ENCODE measurements at places on chromosomes 12 and 14.

- DNase-seq: no peak
These were observed 200.6 kb downstream of the AEBP2 start for GRCh38 chr12:19639781-19640415.

DNA sequence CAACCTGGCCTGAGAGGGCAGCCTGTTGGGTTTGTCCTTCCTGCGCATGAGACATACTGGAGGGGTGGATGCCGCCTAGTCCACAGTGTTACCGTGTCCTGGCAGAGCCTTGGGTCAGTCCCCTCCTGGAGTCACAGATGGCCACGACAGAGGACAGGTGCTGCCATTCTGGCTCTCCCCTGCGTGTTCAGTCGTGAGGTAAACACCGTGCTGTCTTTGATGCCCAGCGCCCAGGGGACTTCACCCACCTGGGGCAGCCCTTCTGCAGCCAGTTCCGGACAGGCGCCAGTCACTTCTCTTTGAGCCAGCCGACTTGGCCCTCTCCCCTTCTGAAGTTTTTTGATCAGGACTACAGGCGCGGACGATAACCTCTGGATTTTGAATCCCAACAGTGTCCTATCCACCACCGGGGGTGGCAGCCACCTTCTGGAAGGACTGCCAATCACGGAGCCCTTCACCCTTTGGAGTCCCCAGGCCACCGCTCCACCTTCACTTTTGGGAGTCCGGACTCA lies 933.0 kb downstream of the DIO2 start:
- no peak for DNase-seq

- peak; percentile 65 for DNase-seq
These were observed 6.1 kb downstream of the SOS2 start for GRCh38 chr14:50225067-50225973.

DNA sequence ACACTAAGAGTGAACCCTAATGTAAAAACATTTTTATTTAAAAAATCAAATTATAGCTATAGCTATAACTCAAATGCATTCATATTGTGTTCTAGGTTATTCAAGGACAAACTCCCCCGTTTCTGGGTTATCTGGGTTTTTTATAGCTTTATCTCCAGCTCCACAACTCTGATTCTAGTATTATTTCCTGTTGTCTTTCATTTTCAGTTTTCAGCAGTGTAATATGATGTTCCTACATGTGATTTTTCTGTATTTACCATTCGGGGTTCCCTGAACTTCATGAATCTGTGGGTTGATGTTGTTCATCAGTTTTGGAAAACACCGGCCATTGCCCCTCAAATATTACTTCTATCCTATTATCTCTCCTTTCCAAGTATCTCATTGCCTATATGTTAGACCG lies 221.9 kb upstream of the FOXN3 start:
- no peak for DNase-seq

- DNase-seq: no peak
These were observed 3.1 kb upstream of the KIF26A start for GRCh38 chr14:104135121-104135903.

- DNase-seq: no peak
These were observed 1223.2 kb upstream of the TMEM132C start for GRCh38 chr12:127043731-127044130.

DNA sequence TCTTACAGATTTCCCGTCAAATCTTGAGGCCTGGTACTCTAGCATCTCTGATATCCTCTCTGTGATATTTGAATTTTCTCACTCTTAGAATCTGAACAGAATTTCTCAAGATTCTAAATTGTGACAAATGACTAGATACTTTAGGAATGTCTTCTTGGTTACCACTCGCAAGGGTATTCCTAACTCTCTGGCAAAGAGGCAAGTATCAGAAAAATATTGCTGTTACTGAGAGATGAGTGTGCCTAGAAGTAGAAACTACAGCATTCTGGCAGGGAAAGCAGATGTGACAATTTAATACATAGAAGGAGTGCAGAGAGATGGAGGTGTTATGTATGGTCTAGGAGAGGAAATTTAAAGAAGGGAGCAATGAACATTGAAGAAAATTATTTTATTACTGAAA lies 467.8 kb downstream of the LRIG3 start:
- DNase-seq: peak; percentile 10

DNA sequence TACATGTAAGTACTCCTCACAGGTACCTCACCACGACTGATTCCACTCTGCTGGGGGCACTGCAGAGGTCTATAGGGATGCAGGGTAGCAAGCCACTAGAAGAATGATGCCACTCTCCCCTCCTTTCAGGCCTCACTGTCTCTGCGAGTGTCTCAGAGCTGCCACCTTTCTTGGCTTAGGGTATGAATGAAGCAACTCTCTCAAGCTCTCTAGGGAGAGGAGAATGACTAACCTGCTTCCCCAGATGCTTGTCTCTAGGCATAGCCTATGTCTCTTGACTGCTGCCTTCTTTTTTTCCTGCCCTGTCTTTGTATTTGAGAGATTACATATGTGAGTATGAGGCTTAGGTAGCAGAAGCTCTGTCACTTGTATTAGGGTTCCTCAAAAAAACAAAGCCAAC lies 566.5 kb upstream of the ATP2B1 start:
- no peak for DNase-seq

DNA sequence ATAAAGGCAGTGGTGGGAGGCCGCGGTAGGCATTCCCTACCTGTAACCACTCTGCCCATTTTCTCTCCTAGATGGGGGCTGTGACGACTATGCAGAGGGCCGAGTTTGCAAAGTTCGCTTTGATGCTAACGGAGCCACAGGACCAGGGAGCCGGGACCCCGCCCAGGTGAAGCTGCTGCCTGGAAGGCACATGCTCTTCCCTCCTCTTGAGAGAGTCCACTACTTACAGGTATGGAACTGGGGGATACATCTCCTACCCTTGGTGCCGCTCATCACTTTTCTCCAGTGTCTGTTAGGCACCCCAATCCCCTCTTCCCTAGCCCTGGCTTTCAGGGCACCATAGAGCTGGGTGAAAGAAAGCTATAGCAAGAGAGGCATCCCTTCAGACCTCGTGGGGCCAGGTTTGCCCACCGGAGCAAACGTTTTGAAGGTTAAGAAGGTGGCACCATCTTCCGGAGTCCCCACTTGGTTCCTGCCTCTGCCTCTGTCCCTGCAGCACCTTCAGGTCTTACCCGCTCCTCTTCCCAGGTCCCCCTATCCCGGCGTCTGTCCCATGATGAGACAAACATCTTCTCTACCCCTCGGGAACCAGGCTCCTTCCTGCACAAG lies 2.0 kb upstream of the P3H3 start:
- DNase-seq: no peak

DNA sequence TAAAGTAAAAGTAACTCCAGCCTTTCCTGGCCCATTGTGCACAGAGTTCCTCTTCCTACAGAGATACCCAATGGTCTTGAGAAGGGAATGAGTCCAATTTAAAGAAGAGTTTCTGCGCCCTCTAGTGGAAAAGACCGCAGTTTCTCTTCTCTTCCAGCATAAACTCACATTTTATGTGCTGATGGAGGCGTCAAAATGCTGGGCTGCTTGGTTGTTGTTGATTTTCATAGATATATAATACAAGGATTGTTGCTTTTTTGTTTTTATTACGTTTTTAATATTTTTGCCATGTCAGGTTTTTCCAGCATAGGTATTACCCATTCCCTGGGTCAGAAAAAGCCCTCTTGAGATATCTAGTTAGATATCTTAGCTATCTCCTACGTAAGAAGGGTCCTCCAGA lies 356.9 kb upstream of the STXBP6 start:
- no peak for DNase-seq

DNA sequence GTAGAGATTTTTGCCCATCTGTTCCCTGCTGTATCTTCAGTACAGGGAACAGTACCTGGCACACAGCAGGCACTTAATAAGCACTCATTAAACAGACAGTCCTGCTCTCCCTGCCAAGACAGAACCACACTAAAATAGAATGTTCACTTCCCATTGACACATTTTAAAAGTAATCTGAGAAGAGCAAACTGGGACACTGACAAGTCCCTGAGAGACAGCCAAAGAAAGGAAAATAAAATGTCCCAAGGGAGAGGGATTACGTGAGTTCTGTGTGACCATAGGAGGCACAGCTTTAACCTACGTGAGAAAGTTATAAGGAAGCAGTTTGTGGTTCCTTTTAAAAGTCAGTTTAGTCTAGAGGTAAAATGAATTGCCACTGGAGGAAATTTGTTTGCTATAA lies 43.9 kb upstream of the SYCP3 start:
- DNase-seq: no peak

GRCh38 chr14:82621881-82622450 lies 1088.3 kb upstream of the SEL1L start:
- no peak for DNase-seq

- DNase-seq: no peak
These were observed 29.2 kb downstream of the KCNA1 start for GRCh38 chr12:4938900-4939299.

DNA sequence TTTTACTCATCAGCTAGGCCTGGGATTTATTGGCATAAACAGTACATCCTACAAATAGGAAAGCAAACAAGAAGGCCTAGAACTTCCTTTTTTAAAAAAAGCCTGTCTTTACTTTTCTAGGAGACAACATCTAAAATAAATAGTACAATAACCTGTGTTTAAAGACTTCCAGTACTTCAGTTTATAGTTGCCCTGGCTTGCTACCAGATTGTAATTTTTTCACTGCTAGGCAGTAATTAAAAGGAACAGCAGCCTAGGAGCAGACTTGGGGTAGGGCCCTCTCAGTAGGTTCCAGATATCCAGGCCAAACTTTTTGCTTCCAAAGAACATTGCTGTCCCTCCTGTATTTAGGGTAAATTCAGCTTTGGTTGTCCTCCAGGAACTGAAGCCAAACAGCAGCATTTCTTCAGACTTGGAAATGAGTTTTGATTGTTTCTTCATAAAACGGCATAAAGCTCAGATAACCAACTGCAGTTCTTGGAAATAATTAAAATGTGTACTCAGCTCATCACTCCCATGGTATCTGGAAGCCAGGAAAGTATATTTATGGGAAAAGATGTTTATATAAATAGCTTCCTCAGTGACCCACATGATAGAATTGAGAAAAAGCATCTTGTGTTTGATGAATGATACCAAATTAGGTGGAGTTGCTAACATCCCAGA lies 61.7 kb downstream of the PPP1R36 start:
- no peak for DNase-seq

DNA sequence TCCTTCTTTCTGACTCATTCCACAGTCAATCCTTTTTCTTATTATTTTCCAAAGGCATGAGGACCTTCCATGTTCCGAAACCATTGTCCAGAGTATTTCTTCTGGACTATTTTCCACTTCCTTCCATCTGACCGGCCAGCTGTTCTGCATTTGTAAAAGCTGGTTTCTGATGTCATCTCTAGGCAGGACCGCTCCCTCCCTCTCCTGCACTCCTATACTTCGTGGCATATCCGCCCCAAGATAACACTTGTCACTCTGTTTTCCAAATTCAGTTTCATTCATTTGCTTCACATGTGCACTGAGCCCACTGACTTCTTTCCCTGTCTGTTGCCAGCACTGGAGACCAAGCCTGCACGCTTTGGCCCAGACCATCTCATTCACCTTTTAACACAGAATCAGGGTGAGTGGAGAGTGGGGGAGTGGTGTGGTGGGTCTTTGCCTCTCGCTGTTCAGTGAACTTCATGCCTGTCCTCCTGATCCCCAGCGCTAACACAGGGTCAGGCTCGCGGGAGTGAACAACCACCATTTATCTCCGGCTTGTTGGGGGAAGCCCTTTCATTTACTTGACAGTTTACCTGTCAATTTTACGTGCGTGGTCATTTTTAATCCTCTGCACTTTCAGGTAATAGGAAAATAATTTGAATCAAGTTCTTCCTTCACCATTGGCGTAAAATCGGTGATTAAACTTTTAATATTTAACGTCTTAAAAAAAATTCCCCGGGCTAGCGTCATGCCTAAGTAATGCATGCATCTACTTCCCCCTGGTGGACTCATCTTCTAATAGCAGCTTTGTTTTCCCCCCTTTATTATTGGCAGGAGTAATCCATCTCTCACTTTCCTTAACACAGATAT lies 52.5 kb downstream of the C12orf75 start:
- peak; percentile 45 for DNase-seq

- no peak for DNase-seq
These were observed 25.6 kb downstream of the ELK3 start for GRCh38 chr12:96219700-96220206.

DNA sequence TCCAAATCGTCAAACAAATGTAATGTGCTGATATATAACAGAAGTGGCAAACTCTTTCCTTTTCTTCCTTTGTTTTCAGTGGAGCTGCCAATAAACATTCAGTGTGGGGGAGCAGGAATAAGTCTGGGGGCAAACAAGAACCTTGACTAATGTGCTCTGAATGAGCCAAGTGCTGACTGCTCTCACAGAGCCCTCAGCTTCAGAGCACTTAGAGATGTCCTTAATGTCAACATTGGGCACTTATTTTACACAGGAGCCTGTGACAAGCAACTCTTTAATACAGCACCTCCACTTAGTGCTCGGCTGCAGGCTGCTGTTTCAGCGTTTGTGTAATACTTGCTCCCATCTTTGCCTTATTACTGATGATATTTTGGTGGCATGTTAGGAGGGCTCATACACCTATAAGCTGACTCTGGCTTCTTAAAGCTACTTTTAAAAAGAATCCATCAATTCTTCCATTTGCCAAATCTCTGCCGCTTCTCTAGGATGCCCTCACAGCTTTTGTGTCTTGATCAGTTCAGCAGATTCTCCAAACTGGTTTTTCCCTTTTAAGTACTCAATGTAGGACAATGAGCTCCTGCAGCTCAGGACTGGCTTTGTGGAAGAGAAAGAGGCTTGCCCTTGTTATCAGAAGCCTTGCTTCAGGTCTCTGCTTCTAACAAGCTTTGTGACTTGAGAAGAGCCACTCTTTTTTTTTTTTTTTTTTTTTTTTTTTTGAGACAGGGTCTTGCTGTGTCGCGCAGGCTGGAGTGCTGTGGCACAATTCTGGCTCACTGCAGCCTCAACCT lies 206.6 kb downstream of the MON2 start:
- no peak for DNase-seq

- no peak for DNase-seq
These were observed 127.2 kb downstream of the RBM19 start for GRCh38 chr12:113838896-113839295.

DNA sequence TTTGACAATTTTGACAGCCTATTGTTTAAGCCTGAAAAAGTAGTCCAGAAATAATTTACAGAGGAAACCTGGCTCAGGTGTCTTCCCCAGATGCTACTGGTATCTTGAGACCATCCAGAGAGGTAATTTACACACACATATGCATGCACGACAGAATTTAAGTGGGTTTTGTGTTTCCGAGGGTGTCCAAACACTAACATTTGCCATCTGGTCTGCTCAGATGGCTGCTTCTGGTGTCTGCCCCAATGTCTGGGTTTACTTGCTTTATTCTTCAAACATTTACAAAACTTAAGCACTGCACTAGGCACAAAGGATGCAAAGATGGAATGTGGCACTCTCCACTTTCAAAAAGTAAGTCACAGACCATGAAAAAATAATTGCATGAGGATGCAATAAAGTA lies 226.6 kb upstream of the EGLN3 start:
- DNase-seq: no peak

GRCh38 chr12:109617491-109617890 lies 43.9 kb downstream of the MVK start:
- DNase-seq: no peak

- DNase-seq: peak; percentile 92
These were observed at the start of gene CHURC1 for GRCh38 chr14:64914237-64915028. CHURC1 (plus strand) TSS chr14:64914455; CDS start chr14:64914496, 41 bp downstream.

- no peak for DNase-seq
These were observed 286.6 kb downstream of the C12orf75 start for GRCh38 chr12:105616971-105617540.

- DNase-seq: no peak
These were observed 160.8 kb downstream of the FOXN3 start for GRCh38 chr14:89256283-89256682.

Data from fibroblast of skin of left biceps (primary cell).